ENCODE measurements at places on chromosomes 16 and 17.

GRCh38 chr17:76873856-76874255 is 5.7 kb downstream of the MGAT5B start:
- DNase-seq = no peak

- DNase-seq = no peak
Measured at GRCh38 chr17:5877366-5877765, 192.8 kb upstream of the WSCD1 start.

DNA sequence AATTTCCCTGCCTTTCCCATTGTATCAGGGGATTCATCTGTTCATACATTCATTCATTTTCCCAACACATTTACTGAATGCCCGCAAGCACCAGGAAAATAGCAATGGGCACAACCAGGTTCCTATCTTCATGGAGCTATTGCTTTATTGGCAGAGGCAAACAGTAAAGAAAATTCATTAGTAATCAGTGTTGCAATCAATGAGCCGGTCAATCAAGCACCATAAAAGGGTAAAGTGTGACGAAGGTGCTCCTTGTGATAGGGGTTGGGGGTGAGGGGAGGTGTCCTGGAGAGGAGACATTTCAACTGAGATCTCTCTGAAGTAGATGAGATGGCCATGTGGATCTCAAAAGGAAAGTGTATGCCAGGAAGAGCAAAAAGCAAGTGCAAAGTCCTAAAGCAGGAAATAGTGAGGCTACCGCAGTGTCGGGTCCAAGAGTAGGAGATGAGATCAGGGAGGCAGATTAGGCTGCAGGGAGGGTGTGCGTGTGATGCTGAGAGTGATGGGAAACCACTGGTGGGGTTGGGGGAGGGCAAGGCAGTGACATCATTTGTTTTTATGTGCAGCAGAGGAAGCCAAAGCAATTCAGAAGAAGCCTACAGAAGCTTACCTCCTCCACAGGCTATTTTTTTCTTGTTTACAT is 28.4 kb downstream of the CDH13 start:
- DNase-seq = peak; percentile 37

DNA sequence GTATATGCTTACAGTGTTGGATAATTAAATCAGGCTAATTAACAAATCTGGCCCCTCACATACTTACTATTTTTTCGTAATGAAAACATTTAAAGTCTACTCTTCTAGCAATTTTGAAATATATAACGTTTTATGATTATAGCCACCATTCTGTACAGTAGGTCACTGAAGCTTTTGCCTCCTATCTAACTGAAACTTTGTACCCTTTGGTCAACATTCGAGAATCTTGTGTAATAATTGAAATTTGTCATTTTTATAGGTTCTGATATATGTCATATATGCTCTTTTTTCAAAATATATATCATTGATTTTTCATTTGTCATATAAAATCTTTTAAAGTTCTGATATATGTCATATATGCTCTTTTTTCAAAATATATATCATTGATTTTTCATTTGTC is 12.7 kb downstream of the PHKB start:
- no peak for DNase-seq

- DNase-seq = no peak
Measured at GRCh38 chr17:34996422-34997285, 16.3 kb downstream of the LIG3 start.

DNA sequence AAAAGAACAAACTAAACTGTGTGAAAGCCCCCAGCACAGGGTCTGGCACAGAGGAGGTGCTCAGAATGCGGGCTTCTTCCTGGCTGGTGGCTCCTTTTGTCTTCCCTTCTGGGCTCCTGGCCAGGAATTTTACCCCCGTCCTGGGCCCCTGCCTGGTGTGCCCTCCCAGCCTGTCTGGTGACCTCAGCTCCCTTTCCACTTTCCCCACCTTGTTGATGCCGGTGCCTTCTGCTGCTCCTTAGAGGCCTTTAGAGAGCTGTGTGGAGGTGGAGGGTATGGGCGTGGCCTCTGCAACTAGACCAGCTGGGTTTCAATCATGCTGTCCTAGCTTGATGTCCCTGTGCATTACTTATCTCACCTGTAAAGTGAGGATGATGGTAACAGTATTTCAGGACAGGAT is 16.8 kb downstream of the PIRT start:
- no peak for DNase-seq

GRCh38 chr17:38786372-38786771 is 13.0 kb downstream of the PIP4K2B start:
- DNase-seq = no peak

GRCh38 chr16:55836158-55836611 is 3.3 kb upstream of the CES1 start:
- no peak for DNase-seq

DNA sequence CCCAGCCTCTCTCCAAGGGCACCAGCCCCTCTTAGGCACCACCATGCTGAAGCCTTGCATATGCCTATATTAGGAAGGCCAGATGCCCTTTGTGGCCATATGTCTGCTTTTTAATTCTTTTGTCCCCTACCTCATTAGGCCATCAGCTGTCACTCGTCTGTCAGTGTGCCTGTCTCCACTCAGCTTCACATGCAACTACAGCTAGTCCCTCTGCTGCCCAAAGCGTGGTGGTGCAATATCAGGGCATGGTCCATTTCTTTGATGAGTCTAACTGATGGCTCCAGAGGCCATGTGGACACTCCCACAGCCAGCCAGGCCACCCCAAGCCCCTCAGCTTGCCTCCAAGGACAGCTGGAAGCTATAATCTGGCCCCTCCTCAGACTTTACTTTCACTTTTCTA is 36.3 kb downstream of the MYO18A start:
- no peak for DNase-seq

GRCh38 chr17:67868176-67868575 is 42.9 kb downstream of the BPTF start:
- DNase-seq = no peak

DNA sequence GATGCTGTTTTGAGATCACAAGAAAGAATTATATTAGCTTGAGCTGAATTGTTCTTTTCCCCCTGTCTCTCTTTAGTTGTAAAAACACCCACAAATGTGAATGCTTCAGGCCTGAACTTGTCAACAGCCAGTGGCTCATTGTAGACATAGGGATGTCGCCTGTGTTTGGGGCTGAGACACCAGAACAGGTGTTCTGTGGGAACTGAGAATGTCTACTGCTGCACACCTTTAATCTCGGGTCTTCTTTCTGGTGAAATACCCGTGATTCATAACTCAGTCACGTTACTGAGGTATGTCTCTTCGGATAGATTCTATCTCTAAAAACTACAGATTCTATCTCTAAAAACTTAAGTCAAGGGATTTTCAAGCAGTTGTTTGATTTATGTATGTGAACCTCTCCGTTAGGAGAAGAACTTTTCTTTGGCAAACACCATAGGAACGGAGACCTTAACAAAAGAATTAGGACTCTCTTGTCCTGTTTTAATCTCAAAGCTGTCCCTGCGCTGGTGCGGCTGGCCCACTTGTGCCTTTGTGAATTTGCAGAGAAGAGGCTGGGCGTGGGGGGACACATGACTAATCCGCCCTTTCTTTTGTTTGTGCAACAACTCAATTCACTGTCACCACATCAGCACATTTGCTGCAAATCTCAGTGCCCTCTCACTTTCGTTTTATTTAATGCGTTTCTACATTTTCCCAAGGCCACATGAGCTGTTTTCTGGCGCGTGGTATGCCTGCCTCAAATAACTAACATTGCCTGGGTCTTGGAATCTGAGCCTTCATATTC is 643.0 kb downstream of the MAF start:
- DNase-seq = no peak

- DNase-seq = no peak
Measured at GRCh38 chr17:55410722-55411462, 10.7 kb downstream of the MMD start.

- DNase-seq = no peak
Measured at GRCh38 chr16:11901091-11901490, 14.7 kb downstream of the GSPT1 start.

GRCh38 chr17:38730526-38731379 is 612 bp downstream of the CISD3 start:
- no peak for DNase-seq

DNA sequence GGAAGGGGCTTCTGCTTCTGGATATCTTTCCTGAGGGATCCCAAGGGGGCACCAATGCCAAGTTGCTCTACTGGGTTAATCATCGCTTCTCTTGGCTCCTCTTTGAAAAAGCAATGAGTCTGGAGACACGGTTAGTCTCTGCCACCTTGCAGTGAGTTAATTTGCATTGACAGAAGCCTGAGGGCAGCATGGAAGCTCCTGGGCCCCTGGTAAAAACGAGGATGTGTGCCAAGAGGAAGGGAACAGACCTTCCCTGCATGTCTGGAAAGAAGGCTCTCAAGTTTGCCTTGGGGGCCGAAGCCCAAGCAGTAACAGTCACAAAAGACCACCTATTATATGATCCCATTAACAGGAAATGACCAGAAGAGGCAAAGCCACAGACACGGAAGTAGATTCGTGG is 86.7 kb downstream of the IRX5 start:
- no peak for DNase-seq

GRCh38 chr16:87274794-87275193 is 42.4 kb downstream of the C16orf95 start:
- DNase-seq = no peak

GRCh38 chr17:33385133-33385532 is 92.0 kb upstream of the ASIC2 start:
- DNase-seq = no peak

DNA sequence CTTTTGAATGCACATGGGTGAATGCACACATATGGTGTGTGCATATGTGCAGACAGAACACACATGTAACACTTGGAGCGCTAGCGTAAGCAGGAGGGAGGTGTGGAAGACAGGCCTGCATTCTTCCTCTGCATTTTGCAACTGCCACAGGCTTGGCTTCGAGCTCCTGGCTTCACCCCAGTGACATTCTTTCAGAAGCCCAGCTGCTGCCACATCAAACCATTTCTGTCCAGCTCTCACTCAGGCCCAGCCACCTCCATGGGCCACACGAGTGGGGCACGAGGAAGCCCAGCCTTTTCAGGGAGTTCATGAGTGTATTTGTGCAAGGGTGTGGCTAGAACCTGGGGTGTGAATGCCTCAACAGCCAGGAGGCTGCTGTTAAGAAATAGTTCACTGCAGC is 18.8 kb downstream of the LGALS3BP start:
- no peak for DNase-seq

DNA sequence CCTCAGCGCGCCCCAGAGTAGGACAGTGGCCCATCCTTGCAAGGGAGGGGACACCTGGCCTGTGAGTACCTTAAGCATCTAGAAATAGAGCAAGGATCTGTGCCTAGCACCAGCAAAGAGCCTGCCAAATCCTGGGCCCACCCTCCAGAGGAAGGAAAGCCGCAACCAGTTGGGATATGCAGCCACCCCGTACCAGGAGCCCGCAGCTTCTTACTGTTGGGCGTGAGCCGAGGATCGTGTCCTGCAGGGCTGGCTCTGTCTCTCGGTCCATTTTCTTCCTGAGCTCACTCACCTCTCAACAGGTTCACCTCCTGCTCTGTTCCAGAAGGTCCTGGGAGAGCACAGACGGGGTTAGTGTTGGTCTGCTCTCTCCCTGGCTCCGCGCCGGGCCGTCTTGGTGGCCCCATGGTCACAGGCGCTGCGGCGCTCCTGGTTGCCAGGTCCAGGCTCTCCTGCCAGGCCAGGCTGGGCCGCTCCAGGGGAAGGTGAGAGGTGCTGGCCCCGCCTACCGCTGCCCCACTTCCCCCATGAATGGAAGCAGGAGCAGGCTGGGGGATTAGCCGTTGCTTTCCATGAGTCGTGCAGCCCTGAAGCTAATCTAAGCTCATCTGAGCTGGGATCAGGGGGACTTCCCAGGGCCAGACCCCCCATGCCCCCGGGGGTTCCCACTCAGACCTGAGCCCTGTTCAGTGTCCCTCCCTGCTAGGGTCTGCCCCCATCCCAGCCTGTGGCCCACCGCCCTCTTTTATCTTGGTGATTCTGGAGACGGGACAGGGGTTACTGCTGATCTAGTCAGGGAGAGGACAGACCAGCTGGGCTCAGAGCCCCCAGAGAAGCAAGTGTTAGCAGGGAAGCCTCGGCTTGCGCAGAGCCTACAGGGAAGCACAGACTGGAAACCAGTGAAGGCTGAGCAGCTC is 12.7 kb downstream of the ENDOV start:
- no peak for DNase-seq

GRCh38 chr16:78460428-78460827 is 361.0 kb downstream of the WWOX start:
- DNase-seq = no peak

DNA sequence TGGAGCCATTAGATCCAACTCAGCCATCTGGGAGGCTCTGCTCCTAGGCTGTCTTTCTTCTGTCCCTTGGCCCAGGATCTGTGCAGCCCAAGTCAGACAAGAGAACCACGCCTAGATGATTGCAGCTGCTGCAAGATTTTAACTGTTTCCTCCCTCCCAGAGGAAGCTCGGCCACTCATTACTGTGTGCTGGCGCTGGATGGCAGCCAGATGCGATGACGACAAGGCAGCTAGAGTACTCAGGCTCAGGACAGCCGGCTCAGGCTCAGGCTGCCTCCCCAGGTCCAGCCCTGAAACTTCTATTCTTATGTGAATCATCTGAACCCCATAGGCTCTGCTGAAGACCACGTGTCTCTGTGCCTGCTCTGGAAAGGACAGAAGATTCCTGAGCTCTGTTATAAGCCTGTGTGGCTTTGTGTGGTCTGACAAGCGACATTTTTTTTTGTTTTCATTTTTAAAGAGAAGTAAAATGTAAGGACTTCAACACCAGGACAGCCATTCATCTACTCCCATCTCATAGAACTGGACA is 32.1 kb upstream of the FBXW10B start:
- DNase-seq = no peak

GRCh38 chr16:20774703-20775362 is 11.0 kb downstream of the ACSM3 start:
- no peak for DNase-seq

DNA sequence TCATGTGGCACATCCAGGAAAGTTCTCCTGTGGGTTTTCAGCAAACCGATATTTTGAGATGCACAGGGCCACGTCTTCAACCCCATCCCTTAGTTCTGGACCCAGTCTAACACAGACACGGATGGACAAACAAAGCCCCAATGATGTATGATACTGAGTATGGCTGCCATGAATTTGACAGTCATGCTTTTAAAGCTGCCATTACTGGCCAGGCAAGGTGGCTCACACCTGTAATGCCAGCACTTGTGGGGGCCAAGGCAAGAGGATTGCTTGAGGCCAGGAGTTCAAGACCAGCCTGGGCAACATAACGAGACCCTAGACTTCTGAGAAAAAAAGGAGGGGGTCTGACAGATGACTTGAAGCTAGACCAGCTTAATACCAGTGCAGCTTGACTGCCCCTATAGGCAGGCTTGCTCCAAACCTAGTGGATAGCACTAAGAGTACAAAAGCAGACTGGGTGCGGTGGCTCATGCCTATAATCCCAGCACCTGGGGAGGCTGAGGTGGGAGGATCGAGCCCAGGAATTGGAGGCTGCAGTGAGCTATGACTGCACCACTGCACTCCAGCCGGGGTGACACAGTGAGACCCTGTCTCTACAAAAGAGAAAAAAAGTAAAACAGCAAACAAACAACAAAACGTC is 10.8 kb upstream of the ZNF629 start:
- no peak for DNase-seq

DNA sequence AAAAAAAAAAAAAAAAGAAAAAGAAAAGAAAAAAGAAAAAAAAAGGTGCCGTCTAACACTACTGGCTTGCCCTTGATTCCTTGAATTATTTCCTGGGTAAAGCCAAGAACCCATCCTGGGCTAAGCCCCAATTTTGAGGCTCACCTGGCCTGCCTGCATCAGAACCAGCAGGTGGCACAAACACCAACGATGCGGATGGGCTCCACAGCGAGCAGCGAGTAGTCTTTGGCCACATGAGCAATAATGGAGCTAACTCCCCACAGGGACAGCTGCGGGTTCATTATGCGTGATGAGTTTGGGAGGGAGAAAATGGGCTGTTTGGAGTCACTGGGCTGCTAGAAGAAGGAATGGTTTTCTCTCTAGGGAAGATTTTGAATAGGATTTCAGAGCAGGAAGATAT is 91.1 kb downstream of the ASIC2 start:
- no peak for DNase-seq

All from stimulated activated CD8-positive, alpha-beta memory T cell treated with anti-CD3 and anti-CD28 coated beads, Interleukin-4, amount 100 ng/mL, for 4 hours (primary cell).